RPMI8226 (cell line): ENCODE measurements at places on chromosomes 5 and 9.
A peak's percentile ranks its signal among the peaks of the same experiment; 100 is the strongest.

DNA sequence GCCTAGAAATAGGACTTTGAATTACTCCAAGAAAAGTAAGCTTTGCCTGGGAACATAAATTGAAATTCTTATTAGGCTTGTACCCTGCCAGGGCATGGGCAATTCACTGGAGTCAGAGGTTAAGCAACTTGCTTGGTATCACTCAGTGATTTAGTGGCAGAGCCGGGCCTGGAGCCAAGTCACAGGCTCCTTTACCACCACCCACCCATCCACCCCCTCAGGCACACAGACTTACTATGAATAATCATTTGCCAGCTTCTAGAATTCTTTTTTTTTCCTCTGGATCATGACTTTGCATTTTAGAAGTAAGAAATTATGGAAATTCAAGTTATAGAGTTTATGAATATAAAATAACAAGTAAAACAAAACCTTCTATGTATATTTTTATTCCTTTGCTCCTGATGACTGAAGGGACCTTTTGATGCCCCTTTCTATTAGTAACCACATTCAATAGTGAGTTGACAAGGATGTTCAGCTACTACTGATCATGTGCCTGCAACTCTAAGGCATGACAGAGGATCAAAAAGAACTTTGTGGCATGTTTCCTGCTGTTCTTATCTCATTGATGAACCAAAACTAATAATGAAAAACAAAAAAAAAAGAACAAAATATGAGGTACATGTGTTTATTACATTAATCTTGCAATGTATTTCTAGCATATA is 614.7 kb downstream of the TLR4 start:
- DNase-seq, result no peak

- DNase-seq, result no peak
Observed at GRCh38 chr9:89903141-89903475, 298.3 kb downstream of the GADD45G start.

DNA sequence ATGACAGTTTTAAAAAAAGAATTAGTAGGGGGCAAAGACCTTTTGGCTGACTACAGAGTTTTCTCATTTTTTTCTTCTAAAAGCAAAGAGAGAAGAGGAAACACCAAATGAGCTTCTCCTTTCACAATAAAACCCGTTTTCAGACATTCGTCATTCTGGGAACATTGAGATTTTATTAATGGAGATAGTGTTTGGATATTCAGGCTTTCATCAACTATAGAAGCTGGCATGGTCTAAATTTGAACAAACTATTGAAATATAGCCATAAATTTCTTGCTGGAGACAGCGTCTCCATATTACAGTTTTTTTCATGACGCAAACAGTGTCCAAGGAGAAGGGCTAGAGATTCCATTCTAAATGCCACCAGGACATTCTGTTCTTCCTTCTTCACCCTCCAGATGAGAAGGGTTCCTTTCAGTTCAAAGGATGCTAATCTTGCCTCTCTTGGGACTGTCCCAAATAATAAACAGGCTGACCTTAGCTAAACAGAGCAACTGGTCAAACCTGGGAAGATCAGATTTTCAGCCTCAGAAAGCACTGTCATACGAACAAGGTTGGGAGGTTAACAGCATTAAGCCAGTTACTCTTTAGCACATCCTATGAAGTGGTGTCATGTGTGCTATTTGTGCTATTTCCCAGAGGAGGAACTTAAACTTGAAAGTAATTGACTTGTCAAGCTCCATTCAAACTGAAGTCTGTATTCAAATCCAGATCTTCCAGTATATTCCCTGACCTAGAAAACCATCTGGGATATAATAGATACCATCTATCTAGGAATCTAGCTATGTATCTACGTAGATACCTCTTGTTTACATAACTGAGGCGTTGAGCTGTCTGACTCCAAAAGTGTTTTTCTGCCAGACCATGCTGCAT is 125.6 kb downstream of the LPAR1 start:
- no peak for DNase-seq

GRCh38 chr5:1881098-1881572 is 1.6 kb downstream of the IRX4 start:
- DNase-seq, result no peak

DNA sequence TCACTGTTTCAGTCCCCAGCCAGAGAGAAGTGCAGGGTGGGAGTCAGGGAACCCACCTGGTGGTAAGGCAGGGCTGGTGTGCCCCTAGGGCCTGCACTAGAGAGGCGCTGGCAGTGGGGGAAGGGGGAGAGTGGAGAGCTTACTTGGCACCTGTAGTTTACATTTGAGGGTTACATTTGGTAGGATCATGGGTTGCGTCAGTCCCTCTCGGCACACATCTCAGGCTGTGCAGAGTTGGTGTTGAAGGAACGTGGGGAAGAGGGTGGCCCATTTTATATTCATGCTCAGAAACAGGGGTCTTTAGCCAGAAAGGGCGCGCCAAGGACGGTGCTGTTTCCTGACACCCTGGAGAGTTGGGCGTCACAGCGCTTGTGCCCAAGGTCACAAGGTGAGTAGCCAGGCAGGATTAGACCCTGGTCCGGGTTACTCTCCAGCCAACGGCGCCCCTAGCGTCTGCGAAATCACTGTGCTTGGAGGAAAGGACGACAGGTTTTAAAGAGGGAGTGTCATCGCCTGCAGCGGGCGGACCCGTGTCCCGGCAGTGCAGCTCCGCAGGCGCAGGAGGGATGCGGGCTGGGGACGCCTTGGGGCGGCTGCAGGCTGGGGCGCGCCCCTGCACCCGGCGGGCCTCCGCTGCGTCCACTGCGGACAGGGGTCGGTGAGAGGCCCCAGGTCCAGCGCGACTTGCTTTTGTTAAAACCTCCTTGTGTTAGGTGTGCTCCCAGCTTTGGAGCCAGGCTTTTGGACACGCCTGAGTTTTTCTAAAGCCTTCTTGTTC is 272.6 kb downstream of the FANCC start:
- no peak for DNase-seq

DNA sequence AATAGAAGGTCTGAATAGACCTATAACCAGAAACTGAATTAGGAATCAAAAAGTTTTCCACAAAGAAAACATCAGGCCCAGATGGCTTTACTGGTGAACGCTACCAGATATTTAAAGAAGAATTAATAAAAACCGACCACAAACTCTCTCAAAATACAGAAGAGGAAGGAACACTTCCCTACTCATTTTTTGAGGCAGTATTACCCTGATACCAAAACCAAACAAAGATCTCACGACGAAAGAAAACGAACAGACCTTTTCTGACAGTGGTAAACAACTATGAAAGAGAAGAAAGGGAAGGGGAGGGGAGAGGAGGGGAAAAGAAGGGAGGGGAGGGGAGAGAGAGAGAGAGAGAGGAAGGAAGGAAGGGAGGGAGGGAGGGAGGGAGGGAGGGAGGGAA is 13.5 kb downstream of the B4GALT1 start:
- DNase-seq, result peak; percentile 44

GRCh38 chr9:90858457-90858901 is 56.9 kb downstream of the SYK start:
- peak; percentile 19 for DNase-seq

DNA sequence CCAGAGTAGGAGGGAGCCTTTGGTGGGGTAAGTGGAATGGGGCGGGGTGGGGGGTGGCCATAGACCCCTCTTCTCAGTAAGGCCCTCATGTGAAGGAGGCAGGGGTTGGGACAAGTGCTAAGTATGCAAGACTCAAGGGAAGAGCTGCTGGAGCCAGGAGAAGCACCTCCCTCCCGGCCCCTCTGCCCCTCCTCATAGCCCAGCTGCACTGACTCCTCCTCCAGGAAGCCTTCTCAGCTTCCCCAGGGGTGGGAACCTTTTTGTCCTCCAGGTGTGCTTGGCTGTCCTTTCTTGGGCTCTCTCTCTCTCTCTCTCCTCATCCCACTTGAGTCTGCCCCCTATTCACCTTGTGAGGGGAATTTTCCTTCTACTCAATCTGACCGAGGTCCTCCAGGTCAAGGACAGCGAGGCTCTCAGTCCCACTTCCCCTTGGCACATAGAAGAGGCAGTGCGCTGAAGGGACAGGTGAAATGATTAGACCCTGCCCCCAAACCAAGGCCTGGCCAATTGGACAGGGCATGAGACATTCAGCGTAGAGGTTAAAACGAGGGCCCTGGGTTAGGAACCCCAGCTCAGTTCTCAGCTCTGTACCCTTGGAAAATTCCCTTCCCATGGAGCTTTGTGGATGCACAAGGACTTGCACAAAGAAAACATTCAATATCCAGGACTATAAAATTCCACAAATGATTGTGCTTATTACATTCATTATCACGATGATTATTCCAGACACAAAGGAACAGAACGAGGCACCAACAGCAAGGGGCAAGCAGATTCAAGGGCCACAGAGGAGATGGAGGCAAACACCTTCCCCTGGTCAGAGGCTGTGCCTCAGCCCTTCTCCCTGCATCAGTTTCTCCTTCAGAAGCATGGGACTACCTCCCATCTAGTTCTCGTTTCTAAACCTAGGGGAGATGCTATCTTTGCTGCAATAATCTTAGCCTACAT is 45.6 kb upstream of the IL17B start:
- no peak for DNase-seq

DNA sequence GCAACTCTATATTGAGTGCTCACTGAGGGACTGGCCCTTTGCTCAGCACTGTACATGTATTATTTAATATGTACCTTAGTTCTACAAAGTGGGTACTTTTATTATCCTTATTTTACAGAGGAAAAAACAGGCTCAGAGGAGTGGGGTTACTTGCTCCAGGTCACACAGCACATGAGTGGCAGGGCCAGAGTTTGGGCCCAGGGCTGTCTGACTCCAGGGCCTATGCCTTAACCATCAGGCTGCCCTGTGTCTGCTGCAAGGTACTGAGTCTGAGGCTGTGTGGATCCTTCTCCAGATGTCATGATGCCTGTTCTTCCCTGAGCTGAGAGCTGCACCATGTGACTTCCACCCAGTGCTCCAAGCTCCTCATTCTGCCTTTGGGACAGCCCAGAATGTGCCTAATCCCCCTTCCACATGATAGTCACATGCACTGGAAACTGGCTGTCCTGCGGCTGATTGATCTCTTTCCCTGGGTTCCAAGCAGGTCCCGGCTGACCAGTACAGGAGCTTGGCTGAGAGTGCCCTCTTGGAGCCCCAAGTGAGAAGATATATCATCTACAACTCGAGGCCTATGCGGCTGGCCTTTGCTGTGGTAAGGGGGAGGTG is 15.4 kb downstream of the TMEM268 start:
- DNase-seq, result no peak

- no peak for DNase-seq
Observed at GRCh38 chr9:136209786-136210185, 4.9 kb upstream of the LHX3 start.

DNA sequence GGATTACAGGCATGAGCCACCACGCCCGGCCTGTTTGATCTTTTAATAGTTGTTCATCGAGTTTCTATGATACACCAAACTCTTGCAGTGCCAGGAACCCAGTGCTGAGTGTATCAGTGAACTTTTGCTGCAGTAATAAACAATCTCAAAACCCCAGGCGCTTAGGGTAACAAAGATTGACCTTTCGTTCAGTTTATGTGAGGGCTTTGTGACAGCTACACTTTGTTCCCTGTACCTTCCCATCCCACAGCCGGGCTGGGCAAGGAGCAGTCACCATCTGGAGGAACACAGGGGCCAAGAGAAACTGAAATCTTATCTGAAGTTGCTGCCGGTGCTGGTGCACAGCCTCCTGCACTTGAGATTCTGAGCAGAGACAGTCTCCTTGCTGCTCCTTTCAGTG is 17.2 kb upstream of the WNK2 start:
- no peak for DNase-seq

DNA sequence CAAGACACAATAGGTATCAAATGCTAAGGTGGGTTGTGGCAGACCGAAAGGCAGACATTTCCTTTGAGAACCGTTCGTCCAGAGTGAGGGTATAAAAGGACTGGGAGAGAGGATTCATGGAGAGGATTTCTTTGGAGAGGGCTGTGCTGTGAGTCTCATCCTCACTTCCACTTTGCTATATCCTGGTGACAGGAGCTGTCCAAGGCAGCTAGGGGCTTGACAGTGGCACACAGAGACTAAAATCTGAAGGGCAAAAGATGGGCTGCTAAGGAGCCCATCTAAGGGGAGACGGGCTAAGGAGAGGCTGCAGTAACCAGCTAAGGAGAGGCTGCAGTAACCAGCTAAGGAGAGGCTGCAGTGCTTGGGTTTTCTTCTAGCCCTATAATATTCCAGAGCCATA is 214.0 kb upstream of the ADRA1B start:
- no peak for DNase-seq

DNA sequence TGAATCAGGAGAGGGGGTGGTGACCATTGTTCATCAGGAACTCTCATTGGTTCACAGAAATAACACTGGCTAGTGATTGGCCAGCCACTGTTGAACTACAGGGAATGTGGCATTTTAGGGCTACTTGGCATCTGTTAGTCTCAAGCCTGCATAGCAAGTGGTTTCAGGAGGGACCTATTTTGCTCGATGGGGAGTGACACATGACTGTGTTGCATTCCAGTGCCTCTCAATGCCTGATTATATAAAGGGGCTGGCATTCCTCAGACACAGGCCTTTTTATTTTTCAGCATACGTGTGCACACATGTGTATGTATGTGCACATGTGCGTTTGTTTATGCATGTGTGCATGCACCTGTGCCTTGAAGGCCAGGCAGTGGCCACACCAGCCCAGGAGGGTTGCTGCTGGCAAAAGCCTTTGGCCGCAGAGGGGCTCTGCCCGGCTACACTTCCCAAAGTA is 23.2 kb downstream of the FGD3 start:
- no peak for DNase-seq

DNA sequence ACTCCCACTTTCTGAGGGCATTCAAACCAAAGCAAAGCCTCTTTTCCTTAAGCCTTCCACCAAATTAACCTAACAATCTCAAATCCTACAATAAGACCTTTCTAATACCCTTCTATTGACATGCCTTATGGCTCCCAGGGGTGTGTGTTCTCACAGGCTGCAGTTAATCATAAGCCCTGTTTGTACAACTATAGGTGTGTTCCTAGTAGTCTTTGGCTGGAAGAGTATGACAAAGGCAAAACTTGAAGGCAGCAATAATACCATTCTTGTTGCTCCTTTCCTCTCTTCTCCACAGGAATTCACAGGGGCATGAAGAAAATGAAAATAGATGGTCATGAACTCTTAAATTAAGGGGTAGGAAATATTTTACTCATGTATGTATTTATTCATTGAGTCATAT is 10.9 kb upstream of the FBXO38 start:
- no peak for DNase-seq

- no peak for DNase-seq
Observed at GRCh38 chr5:61744690-61745619, 412.9 kb downstream of the ZSWIM6 start.

GRCh38 chr5:41648996-41649395 is 138.6 kb upstream of the PLCXD3 start:
- DNase-seq, result no peak

GRCh38 chr9:68844631-68845612 is 139.9 kb downstream of the PIP5K1B start:
- peak; percentile 41 for DNase-seq
